ENCODE measurements at places on chromosomes 2 and 18. TPM values are rescaled to one million over a fixed set of nuclear protein-coding genes. Genes with fewer than 3 reads are reported as not detected.

Gene ACTR1B
- total RNA-seq = 64.9 TPM

Gene ASTL
- total RNA-seq = not detected

DNA sequence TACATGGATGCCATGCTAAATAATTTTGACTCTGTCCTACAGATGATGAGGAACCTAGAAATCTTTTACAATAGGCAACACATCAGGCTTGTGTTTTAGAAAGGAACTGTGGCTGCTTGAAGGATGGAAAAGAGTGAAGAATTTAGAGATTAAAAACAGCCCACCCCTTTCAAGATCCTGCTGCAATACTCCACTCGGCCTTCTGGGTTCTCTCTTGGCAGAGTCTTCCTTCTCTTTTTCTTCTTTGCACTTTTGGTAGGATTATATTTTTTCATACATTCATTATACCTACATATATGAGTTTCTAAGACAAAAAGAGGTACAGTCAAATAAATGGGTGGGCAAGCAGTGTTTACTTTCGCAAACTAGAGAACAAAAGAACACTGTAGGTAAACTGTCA, 474.3 kb downstream of the ERBB4 start:
- no peaks in the 10 kb centered on the region for H3K4me1 ChIP-seq
- H3K4me3 ChIP-seq = no peak overlapping the region
- H3K27ac ChIP-seq = no peak overlapping the region
- H3K36me3 ChIP-seq = no peaks in the 10 kb centered on the region

GRCh38 chr2:235924675-235925063, 243.5 kb downstream of the GBX2 start:
- no peak overlapping the region for H3K4me3 ChIP-seq
- no peaks in the 10 kb centered on the region for H3K27me3 ChIP-seq
- no peaks in the 10 kb centered on the region for H3K4me1 ChIP-seq
- H3K27ac ChIP-seq = no peak overlapping the region
- H3K36me3 ChIP-seq = no peaks in the 10 kb centered on the region

GRCh38 chr18:21714474-21714873, 9.9 kb upstream of the ABHD3 start:
- no peak for DNase-seq
- no peaks in the 10 kb centered on the region for H3K4me1 ChIP-seq
- no peaks in the 10 kb centered on the region for H3K27me3 ChIP-seq
- H3K36me3 ChIP-seq = no peaks in the 10 kb centered on the region
- H3K4me3 ChIP-seq = no peak overlapping the region

GRCh38 chr2:108382196-108382595, 4.4 kb downstream of the SULT1C4 start:
- no peak overlapping the region for H3K4me3 ChIP-seq
- no peaks in the 10 kb centered on the region for H3K27me3 ChIP-seq
- H3K27ac ChIP-seq = no peak overlapping the region
- no peaks in the 10 kb centered on the region for H3K36me3 ChIP-seq
- no peak for DNase-seq

DNA sequence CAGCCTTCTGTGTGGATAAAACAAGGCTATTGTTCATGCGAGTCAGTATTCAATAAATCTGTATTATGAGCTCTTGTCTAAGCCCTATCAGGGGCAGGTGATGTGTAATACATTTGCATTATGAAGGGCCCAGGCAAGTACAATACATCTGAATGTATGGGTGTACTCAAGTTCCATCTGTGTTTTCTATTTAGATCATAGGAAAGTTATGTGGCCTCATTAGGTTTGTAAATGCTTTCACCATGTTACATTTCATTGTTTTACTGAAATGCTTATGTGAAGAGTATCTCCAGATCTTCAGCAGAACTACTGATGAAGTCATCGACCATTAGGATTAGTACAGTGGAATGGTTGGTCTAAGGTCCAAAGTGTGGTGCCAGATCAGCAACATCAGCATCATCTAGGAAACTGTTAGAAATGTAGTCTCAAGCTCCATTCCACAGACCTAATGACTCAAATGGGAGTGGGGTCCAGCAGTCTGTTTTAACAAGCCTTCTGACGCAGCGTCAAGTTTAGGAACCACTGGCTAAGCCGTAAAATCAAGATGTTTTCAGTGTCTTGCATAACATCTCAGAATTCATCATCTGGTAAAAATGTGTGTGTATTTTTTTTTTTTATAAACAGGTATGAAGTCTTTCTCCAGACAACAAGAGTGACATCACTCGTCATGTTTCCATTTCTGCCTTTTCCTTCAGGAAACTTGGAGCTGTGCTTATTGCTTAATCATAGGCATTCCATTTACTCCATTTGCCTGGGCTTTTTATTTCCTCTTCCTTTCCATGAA, 80.5 kb downstream of the LYPD6 start:
- H3K4me1 ChIP-seq = no peaks in the 10 kb centered on the region
- H3K27me3 ChIP-seq = no peaks in the 10 kb centered on the region
- no peak overlapping the region for H3K27ac ChIP-seq
- no peak for DNase-seq
- no peaks in the 10 kb centered on the region for H3K36me3 ChIP-seq
- H3K4me3 ChIP-seq = no peak overlapping the region

DNA sequence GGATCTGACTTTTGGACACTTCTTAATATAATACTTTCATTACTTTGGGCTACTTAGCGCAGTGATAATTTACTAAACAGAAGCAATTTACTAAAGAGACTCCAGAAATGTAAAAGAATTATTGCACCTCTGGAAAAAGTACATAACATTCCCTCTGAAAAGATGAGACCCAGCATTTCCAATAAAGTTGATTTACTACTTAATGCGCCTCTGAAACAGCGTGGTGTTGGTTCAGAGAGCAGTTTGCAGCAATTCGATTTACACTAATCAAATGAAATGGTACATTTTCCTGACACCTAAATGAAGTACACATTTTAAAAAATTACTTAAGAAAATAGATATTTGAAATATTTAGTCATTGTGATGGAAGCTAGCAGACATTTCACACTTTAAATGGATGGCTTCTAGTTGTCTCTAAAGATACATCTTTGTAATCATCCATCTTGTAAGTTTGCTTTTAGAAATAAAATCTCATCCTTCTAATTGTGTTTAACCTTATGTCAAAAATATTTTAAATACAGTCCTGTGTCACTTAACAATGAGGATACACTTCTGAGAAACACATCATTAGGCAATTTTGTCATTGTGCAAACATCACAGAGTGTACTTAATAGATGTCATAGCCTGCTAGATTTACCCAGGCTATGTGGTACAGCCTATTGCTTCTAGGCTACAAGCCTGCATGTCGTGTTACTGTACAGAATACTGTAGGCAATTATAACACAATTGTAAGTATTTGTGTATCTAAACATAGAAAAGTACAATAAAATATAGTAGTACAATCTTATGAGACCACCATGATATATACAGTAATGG, 284.6 kb upstream of the UBE2E3 start:
- H3K4me3 ChIP-seq = no peak overlapping the region
- no peaks in the 10 kb centered on the region for H3K36me3 ChIP-seq
- no peaks in the 10 kb centered on the region for H3K27me3 ChIP-seq
- DNase-seq = no peak

DNA sequence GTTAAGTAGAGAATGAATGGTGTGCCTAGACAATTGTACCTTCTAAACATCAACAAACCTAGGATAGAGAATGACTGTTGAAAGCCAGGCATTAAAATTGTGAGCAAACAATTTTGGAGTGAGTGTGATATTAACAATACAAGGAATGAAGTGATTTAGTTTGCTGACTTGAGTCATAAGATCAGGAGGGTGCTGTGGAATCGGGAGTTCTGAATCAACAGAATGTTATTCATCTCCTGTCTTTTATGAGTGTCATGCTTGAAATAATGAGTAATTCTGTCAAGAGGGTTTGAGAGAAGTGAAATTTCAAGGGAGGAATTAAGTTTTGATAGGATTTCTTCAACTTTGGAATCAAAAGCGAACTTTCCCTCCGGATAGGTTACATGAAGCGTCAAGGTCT, 214.4 kb upstream of the DSEL start:
- no peaks in the 10 kb centered on the region for H3K36me3 ChIP-seq
- H3K27ac ChIP-seq = no peak overlapping the region
- H3K4me1 ChIP-seq = no peaks in the 10 kb centered on the region
- H3K4me3 ChIP-seq = no peak overlapping the region
- no peak for DNase-seq

DNA sequence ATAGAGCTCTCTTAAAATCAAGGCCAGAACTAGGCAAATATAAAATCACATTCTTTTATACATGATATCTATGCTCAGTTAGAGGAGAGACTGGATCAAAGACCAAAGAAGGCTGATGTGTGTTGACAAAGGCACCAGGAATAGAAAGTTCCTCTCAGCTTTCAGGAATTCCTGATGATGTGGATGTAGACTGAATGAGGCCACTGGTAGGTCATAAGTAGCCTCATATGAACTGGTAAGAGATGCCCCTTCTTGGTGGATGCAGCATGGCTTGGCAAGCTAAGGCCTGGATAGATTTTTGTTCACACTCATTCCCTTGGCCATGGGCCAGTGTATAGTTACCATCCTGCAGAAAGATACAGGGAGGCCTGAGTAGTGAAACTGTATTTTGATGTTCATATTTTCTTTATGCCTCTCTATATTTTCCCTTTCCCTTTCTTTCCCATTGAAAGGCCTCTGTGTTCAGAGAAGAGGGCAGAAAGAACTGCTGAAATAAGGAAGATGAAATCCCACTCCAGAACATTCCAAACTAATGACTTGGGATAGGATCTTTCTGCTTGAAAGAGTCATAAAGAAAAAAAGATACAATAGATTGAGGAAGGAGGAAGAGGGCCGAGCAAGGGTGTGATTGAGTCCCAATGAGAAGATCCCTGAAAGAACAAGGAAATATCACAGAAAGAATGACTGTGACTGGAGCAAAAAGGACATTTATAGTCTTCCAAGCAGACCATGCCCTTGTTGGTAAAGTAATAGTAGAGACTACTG, 2182.7 kb upstream of the PIK3C3 start:
- H3K27ac ChIP-seq = no peak overlapping the region
- H3K4me1 ChIP-seq = no peaks in the 10 kb centered on the region
- no peaks in the 10 kb centered on the region for H3K27me3 ChIP-seq
- H3K36me3 ChIP-seq = no peaks in the 10 kb centered on the region

GRCh38 chr2:33136566-33136965, 189.8 kb downstream of the LTBP1 start:
- no peaks in the 10 kb centered on the region for H3K36me3 ChIP-seq
- no peak overlapping the region for H3K4me3 ChIP-seq
- no peaks in the 10 kb centered on the region for H3K4me1 ChIP-seq
- no peak overlapping the region for H3K27ac ChIP-seq

DNA sequence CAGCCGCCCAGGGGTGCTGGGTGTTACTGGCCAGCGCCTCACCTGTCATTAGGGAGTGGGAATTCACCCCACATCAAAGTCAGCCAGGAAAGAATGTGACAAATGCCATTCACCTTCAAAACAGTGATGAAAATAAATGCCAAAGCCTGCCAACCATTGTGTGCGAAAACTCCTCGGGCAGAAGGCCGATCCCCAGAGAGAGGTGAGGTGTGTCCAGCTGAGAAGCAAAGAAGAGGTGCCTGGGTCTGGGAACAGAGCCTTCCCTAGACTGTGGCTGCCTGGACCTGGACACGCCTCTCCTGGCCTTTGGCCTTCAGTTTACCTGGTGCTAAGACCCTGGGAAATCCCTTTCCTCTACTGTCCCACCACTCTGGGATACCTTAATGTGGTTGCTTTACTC, 142.7 kb downstream of the CYP26B1 start:
- H3K27ac ChIP-seq = no peak overlapping the region
- no peaks in the 10 kb centered on the region for H3K36me3 ChIP-seq
- no peaks in the 10 kb centered on the region for H3K4me1 ChIP-seq
- no peak for DNase-seq
- H3K4me3 ChIP-seq = no peak overlapping the region
- H3K27me3 ChIP-seq = no peaks in the 10 kb centered on the region

GRCh38 chr2:198880421-198880820, 577.3 kb downstream of the SATB2 start:
- H3K36me3 ChIP-seq = no peaks in the 10 kb centered on the region
- no peak for DNase-seq
- H3K4me1 ChIP-seq = peaks cover 7% of the 10 kb centered on the region
- no peak overlapping the region for H3K27ac ChIP-seq
- H3K4me3 ChIP-seq = no peak overlapping the region

DNA sequence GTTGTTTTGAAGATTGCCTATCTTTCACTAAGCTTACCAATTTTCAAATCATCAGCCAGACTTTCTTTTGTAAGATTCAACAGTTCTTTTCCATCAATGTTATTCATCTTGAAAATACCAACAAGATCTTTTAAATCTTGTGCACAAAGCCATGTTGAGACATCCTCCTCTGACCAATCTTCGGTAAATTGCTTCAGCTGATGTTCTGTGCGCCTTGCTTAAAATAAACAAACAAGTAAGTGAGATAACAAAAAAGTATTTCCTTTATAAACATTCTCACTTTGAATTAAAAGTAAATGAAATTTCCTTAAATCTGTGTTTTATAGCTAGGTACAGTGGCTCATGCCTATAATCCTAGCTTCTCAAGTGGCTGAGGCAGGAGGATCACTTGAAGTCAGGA, 30.3 kb downstream of the WDSUB1 start:
- no peak overlapping the region for H3K4me3 ChIP-seq
- no peaks in the 10 kb centered on the region for H3K36me3 ChIP-seq
- peaks cover under 1% of the 10 kb centered on the region for H3K4me1 ChIP-seq
- H3K27me3 ChIP-seq = no peaks in the 10 kb centered on the region
- DNase-seq = no peak

DNA sequence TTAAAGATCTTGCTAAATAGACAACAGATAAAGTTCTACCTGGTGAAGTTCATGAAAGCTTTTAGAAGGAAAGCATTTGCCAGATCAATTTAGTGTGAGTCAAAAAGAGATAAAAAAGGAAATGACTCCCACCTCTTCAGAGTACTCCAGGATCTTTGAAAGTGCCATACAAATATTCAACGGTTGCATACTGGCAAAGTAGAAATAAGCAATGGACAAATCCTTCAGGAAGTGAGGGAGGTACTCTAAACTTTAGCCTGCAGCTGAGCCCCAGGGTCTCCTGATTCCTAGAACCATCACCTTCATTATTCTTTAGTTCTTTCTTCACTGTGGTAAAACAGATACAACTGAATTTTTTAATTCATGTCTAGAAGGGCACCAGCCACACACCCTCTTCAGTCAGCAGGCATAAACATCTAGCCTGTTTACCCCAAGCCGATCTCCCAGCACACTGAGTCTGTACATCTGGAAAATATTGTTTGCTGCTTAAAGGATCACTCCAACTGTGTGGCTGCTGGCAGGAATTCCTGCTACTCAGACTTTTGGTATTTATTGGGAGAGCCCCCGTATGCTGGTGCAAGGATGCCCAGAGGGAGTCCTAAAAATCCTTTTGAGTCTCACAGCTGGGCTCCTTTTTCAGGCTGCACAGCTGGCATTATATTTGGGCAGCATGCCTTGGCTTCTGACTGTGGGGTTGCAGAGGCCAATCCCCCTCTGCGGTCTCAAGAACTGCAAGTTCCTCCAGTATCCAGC, 72.3 kb upstream of the SESTD1 start:
- no peaks in the 10 kb centered on the region for H3K4me1 ChIP-seq
- H3K4me3 ChIP-seq = no peak overlapping the region
- H3K36me3 ChIP-seq = no peaks in the 10 kb centered on the region
